CD14-positive monocyte (primary cell): ENCODE measurements at places on chromosomes 5 and 9.

DNA sequence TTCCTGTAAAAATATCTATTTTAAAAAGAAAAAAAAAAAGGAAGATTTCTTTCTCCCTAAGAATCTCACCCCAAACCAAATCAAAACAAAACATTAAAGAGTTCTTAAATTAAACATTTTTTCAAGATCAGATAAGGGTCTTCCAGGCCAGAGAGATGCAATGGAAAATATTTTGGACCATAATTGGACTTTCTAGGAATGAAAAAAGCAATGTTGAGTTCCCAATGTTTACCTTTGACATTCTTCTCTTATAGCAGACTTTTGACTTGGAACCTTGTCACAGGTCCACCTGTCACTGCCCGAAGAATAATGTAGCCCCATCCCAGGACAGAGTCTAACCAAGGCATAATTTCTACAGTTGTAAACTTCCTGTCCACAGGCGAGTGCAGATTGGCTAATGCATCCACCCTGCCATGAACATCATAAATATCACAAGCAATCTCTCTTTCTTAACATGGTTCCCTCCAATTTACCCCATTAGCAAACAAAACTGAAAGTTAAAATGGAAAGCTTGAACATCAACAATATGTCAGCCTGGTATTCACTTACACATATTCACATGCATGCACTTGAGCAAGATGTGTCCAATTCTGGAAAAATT is 121.7 kb upstream of the ZNF366 start:
- no peak for DNase-seq

DNA sequence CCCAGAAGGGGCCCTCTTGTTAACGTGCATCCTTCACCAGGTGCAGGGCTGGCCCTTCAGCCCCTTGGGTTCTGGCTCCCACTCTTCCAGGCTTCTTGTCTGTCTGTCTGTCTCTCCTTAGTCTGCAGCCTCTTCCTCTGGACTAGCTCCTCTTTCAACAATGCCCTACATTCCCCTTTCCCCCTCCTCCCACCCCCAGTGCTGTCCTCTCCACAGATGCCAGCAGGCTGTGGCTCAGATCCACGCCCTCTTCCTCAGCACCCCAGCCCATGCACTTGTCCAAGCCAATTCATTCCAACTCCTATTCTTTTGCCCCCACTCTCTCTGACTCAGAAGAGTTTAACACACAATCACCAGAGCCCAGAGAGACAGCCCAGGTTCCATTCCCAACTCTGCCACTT is 45.2 kb upstream of the ALDH1B1 start:
- no peak for DNase-seq

GRCh38 chr5:36066001-36066539 is 612 bp downstream of the UGT3A2 start:
- DNase-seq = no peak

DNA sequence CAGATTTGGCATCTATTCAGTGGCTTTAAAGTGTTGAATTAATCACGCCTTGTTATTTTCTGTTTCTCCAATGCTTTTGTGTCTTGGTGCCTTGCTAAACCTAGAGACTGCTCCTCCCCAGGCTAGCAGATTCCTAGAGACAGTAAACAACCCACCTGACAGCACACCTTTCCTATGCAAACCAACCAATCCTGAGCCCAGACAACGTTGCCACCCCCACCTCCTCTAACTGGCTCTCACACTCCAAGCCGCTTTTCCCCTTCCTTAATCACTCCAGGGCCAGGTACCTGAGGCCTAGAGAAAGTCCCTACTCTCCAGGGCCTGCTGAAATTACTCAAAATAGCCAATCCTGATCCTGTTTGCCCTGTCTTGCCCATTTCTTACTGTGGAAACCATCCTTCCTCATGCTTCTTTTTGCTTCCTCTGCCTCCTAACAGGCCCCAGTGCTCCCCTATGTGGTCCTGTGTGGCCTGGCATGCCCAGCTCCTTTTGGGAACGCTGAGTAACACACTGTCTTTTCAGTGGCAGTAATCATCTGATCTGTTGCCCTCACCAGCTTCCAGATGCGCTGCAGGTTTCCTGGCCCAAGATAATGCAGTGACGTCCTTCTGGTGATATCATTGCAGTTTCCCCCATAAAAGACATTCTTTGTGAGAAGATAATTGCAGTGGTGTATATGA is 53.4 kb downstream of the GAS1 start:
- DNase-seq = no peak

GRCh38 chr5:96492459-96493047 is 59.5 kb upstream of the PCSK1 start:
- DNase-seq = no peak

DNA sequence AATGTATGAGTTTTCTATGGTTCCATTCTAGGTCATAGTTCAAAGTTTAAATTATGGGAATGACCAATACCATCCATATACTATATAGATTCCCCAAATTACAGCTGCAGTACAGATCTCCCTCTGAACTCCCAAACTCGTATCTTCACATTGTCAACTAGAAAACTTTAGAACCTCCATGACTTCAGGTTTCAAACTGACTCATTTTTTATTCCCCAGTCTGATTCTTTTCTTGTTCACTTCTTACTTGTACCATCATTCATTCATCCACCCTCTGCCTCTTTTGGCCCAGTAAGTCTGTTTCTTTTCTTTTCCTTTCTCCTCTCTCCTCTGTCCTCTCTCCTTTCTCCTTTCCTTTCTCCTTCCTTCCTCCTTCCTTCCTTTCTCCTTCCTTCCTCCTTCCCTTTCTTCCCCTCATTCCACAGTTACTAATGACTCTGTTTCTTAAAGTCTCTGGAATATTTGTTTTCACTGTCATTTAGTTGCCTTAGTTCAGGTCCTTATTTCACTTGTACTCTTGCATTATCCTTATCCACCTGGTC is 30.5 kb downstream of the RAD23B start:
- DNase-seq = no peak

- DNase-seq = no peak
Measured at GRCh38 chr9:115267790-115268189, 149.8 kb upstream of the TNC start.

GRCh38 chr9:17622141-17622540 is 43.3 kb downstream of the SH3GL2 start:
- no peak for DNase-seq

DNA sequence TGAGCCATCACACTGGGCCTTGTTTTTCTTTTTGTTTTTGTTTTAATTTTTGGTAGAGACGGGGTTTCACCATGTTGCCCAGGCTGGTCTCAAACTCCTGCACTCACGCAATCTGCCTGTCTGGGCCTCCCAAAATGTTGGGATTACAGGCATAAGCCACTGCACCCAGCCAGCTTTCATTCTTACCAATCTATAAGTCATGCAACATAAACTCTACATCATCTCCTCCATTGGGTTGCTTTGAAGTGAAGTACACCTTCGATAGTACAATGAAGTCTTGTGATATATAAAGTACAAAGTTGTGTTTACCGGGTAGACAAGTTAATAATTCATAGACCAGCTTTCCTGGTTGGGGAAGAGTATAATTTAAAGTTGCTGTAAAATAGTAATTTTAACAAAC is 8.8 kb upstream of the CDK7 start:
- DNase-seq = no peak

DNA sequence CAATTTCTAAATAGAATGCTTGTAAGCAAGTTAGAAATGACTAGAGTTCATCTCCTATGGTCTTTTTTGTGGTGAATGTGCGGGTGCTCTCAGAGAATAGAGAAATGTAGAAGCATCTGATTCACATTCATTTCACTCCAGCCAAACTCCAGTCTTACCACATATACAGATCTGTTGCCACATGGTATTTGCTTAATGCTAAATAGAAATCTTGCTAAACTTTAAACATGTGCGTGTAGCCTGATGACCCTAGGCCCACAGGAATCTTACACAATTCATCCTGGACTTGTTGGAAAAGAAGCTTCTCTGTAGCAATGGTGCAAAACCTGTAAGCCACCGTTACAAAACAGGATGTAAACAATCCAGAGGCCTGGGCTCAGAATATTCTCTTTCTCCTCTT is 135.2 kb downstream of the PCSK1 start:
- peak; percentile 77 for DNase-seq

DNA sequence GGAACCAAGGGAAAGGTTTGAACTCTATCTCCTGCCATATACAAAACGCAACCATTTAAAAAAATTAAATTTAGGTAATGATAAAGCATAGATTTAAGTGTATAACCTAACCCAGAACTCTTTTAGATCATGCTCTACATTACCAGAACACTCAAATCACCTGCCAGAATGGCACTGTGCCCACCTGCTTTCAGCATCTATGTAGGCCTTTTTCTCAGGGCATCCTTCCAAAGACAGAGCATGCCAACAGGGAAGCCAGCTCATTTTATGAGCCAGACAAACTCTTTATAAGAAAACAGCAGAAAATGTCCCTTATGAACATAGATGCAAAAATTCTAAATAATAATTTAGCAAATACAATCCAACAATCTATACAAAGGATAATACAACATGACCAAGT is 47.9 kb upstream of the SMAD5 start:
- DNase-seq = no peak

- DNase-seq = no peak
Measured at GRCh38 chr9:128026255-128026772, 40.8 kb downstream of the NAIF1 start.

DNA sequence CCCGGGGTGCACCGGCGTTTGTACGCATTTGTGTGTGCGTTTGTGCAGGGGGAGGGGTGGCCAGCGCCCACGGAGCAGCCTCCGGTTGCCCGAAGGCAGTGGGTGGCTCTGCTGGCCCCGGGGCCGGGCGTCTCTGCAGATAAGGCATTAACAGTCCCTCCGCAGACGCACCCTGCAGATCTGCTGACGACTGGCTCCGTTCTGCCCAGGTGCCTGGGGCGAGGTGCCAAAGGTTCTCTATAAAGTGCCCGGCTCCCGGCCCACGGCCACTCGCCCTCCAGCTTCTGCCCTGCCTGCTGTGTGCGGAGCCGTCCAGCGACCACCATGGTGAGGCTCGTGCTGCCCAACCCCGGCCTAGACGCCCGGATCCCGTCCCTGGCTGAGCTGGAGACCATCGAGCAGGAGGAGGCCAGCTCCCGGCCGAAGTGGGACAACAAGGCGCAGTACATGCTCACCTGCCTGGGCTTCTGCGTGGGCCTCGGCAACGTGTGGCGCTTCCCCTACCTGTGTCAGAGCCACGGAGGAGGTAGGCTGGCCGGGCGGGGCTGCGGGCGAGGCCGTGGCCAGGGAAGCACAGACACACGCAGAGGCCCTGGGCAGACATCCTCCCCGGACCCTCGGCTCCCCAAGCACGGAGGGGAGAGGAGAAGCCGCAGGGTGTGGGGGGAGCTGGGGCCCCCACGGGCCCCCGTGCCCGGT is at the start of gene SLC6A19:
Gene SLC6A19, plus strand, starts transcription at position 269 of the 699 bp plus-strand sequence. Its CDS starts 56 bp downstream, at position 325.
- DNase-seq = no peak

DNA sequence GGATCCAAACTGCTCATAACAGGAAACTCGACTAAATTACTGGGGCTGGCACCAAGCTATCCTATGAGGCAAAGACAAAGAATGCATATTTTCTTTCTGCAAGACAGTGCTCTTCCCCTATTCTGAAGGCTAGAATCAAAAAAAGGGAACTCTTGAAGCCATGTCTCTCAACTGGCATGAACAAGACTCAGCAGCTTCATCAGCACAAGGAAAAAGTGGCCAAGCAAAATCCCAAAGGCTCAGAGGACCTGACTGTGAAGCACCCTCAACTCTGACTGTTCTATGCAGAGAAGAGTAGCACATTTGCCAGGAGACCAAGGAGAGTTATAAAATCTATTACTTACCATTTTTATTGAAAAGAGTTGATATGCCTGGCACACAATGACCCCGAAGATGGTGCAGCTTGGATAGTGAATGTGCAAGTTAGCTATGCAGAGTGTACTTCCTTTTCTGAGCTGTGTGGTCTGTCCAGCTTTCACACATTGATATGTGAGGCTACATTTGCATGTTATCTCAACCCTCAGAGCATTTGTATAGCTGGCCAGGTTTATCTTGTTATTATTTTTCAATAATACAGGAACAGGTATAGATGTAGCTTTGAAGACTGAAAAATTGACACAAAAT is 51.0 kb upstream of the FYB1 start:
- peak; percentile 58 for DNase-seq

DNA sequence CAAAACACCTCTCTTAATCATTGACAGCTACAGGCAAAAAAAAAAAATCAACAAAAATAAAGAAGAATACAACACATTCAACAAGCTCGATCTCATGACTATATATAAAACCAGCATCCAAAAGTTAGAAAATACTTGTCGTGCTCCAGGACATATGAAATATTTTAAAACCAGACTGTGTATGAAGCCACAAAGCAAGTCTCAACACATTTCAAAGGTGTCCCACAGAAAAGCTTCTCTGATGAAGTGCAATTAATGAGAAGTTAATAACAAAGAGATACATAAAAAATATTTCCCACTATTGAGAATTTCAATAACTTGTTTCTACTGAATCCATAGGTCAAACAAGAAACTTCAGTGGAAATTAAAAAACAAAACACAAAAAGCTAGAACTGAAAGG is 178.7 kb downstream of the PLK2 start:
- no peak for DNase-seq

GRCh38 chr9:3332802-3333201 is 193.0 kb downstream of the RFX3 start:
- DNase-seq = no peak

- DNase-seq = peak; percentile 10
Measured at GRCh38 chr5:90434116-90434714, 24.7 kb upstream of the CETN3 start.

DNA sequence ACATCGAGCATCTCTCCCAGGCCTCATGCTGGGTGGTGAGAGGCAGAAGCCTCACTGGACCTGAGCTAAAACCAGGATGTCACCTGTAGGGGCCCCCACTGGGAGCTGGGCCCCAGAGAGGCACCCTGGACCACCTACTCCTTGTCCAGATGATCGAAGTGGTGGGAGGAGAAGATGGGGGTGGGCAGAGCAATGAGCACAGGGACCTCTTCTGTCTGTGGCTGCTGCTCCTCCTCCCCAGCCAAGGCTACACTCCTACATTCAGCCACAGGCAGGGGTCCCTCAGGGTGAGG is 227.5 kb downstream of the CACNA1B start:
- DNase-seq = no peak

DNA sequence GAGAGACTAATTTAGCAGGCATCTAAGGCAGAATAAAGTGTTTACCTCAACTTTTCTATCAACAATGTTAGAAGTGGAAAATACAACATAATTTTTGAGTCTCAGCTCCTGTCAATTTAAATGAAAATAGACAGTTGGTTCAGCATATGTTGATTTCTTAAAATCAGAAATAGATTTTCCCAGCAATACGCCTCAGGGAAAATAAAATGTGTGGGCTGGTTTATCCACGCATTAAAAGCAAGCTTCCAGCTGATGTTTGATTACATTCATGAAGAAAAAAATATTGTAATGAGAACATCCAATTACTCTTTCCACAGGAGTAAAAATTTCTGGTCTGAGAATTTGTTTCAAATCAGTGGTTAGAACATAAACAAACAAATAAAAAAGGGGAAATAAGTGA is 166.3 kb downstream of the PDE4D start:
- DNase-seq = no peak

- DNase-seq = peak; percentile 15
Measured at GRCh38 chr9:99368341-99369326, 146.6 kb downstream of the SEC61B start.

DNA sequence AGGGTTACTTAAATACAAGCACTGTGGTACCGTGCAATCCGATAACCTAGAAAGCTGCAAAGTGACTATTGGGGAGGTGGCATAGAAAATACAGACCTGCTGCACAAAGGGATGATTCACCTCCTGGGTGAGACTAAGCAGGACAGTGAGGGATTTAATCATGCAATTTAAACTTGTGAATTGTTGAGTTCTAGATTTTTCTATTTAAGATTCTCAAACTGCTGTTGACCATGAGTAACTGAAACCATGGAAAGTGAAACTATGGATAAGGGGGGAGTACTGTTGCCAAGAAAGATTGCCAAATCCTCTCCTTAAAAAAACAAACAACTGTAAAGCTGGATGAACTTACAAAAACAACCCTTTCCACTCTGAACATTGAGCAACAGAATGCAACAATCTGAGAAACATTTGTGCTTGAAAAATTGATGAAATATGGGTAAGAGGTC is 61.5 kb upstream of the NUDT12 start:
- DNase-seq = no peak
